Fibroblast of lung (primary cell): ENCODE measurements at places on chromosomes 3 and 15.
A peak's percentile ranks its signal among the peaks of the same experiment; 100 is the strongest.

DNA sequence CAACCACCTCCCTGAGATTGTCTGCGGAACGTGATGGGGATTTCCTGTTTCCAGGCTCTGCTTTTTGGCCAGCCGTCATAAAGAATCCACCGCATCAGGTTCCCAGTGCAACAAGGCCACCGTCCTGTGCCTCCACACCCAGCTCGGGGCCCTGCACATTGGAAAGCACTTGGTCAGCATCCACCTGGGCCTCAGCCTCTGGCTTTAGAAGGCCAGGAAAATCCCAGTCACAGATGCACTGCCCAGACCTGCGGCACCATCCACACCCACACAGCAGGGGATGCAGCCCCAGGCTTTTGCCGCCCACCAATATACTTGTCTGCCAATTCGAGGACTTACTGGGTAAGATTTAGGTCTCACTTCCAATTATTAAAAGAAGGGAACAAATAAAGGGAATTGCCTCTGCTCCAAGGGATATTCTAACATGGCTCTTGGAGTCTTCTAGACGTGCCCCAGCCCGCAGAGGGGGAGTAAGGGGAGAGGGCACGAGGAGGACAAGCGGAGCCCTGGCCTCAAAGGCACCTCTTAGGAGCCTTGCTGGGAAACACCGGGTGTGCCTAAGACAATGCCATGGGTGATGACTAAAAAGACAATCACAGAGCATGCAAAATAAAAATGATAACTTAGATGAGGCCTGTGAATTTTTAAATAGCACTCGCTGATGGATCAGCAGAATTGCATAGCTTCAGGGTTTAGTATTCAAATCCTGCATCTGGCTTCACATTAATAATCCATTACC lies 169.2 kb downstream of the FOXP1 start:
- DNase-seq, result no peak

DNA sequence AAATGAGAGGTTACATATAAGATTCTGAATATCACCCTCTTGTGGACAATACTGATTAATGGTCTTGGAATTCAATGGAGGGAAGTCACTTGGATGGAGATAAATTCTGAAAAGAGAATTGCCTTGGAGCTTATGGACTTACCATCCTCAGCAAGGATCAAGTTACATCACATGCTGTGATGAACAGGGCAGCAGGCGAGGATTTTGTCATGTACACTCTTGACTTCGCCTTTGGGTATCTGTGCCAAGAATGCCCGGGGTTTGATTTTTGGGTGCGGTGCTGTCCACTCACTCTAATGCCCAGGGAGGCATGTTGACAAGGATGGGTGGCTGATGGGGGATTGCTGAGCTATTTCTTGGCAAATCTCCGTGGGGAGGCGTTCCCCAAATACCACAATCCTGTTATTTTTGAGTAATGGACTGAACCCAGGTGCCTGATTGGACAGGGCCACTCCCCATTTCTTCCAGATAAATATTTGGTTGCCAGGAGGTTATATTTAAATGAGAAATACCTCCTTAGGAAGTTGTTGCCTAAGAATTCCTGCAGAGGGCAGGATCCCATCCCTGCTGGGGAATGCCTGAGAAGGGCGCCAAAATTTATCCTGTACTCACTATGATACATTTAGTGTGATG lies 96.3 kb downstream of the TPRG1 start:
- peak; percentile 8 for DNase-seq

- DNase-seq, result peak; percentile 39
Observed at GRCh38 chr3:64878362-64878761, 190.6 kb upstream of the ADAMTS9 start.

DNA sequence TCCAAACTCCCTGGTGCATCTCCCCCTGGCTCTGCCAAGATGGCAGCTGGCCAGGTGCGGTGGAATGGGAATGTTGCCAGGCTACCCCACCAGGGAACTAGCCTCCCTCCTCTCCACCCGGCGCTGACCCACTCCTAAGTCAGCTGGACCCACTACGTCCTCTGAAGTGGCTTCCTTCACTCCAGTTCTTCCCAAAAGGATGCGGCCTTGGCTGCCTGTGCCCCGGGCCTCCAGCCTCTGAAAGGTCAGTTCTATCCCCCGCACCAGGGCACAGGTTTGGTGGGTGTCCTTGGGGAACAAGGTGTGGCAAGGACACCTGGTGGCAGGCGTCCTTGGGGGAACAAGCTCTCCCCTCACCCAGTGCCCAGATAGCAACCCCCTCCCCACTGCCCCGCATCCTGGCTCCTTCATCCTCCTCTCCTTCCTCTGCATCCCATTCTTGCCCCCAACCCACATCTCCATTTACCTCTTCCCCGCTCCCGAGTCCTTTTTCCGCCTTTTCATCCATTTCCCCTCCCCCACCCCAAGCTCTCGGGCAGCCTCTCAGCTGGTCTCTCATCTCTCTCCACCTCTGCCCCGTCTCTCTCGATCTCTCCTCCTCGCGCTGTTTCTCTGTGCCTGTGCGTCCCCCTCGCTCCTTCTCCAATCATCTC lies 54.0 kb downstream of the LHFPL4 start:
- no peak for DNase-seq

DNA sequence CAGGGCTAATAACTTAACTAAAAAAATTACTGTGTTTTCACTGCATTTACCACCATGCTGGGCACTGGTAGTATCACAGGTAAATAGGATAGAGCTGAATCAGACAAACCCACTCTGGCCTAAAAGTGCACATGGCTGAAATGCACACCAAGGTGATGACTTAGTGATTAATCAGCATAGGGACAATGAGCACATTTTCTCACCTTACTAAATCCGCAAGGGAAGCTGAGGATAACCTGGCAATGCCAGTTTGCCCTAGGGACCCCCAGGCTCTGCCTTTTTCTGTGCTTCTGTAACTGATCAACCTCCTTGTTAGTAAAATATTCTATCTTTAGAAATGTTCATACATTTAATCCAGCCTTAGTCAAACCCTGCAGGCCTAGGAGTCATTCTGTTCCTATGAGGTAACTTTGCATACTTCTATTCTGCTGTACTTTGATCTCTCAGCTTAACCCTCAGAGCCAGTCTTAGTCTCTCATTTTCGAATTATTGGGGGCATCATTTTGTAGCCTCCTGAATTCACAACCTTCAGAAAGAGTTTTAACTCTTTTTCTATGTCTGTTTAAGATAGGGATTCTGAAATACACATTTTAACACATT lies 562.9 kb upstream of the KCNMB2 start:
- DNase-seq, result peak; percentile 70

GRCh38 chr15:78257681-78258080 lies 6.7 kb upstream of the DNAJA4 start:
- DNase-seq, result no peak

GRCh38 chr3:134477002-134477401 lies 8.8 kb downstream of the ANAPC13 start:
- peak; percentile 65 for DNase-seq

- DNase-seq, result peak; percentile 14
Observed at GRCh38 chr15:76058714-76059319, 968 bp upstream of the TMEM266 start.

GRCh38 chr3:29026959-29027358 lies 253.9 kb upstream of the RBMS3 start:
- peak; percentile 10 for DNase-seq

GRCh38 chr3:41477399-41478014 lies 278.2 kb downstream of the CTNNB1 start:
- no peak for DNase-seq

DNA sequence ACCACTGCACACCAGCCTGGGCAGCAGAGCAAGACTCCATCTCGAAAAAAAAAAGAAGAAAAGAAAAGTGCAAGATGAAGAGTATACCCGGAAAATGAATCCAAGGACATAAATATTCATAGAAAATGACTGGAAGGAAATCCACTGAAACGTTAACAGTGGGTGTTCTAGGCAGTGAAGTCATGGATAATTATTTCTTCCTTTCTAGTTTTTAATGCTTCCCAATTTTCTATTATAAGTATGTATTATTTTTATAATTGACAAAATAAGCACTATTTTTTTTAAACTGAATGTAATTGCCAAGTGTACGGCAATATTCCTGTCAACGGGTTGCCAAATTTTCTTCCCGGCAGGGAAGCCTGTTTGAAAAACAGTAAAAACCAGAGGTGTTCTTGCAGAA lies 37.4 kb upstream of the MGLL start:
- no peak for DNase-seq

- no peak for DNase-seq
Observed at GRCh38 chr3:150535204-150535603, 11.1 kb downstream of the SERP1 start.

- no peak for DNase-seq
Observed at GRCh38 chr15:80267658-80268057, 15.6 kb upstream of the CTXND1 start.

- peak; percentile 6 for DNase-seq
Observed at GRCh38 chr15:75178171-75178937, 23.3 kb upstream of the C15orf39 start.

DNA sequence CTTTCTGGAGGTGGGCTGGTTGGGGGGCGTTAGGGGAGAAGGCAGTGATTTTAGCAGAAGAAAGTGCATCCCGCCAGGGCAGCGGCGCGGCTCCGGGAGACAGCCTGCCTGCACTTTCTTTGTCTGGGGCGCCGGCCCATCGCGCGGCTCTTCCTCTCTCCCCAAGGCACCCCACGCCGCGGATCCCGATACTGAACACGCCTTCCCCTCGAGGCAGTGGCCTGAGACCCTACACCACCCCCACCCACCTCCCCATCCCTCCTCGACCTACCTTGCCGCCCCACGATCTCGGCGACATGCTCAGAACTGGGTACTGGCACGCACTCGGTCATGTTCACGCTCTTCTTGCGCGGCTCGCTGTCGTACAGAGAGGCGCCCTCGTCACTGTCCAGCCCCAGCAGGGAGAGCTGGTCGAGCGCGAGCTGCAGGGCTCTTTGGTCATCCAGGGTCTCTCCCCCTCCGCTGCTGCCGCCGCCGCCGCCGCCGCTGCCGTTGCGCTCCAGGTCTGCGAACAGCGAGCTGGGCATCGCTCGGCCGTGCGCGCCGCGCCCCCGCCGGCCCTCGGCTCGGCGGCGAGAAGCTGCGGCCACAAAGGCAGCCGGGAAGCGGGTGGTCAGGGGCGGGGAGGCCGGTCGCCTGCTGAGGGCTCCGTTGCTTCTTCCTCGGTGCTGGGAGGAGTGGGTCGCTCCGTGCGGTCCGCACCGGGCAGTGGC lies 483 bp downstream of the MEX3B start:
- peak; percentile 60 for DNase-seq

DNA sequence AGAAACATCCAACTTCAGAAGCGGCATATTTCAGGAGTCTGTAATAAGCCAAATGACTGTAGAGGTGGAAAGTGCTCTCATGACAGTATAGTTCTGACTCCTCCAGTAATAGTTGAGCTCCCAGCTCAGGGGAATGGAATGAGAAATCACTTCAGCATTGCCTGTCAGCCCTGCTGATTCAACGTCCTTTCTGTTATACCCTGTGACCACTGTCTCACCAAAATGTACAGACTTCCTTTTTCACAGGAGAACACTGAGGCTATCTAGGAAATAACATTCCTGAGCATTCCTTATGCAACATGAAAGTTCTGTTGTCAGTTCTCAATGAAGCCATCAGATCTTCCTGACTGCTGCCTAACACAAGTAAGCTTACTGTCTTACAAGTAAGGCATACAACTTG lies 284.5 kb upstream of the MME start:
- DNase-seq, result peak; percentile 83

DNA sequence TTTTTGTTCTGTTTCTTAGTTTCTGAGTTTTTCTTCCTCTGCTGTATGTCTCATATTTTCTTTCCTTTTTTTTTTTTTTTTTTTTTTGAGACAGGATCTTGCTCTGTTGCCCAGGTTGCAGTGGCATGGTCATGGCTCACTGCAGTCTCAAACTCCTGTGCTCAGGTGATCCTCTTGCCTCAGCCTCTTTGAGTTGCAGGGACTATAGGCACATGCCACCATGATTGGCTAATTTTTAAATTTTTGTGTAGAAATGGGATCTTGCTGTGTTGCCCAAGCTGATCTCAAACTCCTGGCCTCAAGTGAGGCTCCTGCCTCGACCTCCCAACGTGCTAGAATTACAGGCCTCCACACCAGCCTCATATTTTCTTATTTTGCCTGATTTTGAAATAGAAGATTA lies 51.9 kb downstream of the CTDSPL2 start:
- no peak for DNase-seq

- no peak for DNase-seq
Observed at GRCh38 chr15:41285285-41285684, 47.1 kb downstream of the OIP5 start.

DNA sequence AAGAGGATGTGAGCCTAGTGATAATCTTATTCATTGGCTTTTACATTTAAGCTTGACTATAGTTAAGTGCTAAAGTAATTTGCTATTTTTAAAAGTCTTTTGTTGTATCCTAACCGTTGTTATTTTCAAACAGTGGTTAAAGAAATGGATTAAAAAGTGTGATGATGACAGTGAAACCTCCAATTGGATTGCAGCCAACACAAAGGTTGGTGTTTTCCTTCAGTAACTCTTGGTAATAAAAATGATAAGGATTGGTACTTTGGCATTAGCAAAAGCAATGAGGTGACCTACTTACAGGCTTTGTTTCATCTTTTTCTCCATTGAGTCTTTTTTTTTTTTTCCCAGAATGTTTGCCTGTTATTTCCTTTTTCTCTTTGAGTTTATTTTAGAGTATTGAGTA lies 87.5 kb upstream of the GOLGA6B start:
- DNase-seq, result no peak

GRCh38 chr3:125058529-125058928 lies 2.7 kb upstream of the HEG1 start:
- DNase-seq, result no peak

- DNase-seq, result no peak
Observed at GRCh38 chr3:65850261-65850660, 188.5 kb downstream of the MAGI1 start.

DNA sequence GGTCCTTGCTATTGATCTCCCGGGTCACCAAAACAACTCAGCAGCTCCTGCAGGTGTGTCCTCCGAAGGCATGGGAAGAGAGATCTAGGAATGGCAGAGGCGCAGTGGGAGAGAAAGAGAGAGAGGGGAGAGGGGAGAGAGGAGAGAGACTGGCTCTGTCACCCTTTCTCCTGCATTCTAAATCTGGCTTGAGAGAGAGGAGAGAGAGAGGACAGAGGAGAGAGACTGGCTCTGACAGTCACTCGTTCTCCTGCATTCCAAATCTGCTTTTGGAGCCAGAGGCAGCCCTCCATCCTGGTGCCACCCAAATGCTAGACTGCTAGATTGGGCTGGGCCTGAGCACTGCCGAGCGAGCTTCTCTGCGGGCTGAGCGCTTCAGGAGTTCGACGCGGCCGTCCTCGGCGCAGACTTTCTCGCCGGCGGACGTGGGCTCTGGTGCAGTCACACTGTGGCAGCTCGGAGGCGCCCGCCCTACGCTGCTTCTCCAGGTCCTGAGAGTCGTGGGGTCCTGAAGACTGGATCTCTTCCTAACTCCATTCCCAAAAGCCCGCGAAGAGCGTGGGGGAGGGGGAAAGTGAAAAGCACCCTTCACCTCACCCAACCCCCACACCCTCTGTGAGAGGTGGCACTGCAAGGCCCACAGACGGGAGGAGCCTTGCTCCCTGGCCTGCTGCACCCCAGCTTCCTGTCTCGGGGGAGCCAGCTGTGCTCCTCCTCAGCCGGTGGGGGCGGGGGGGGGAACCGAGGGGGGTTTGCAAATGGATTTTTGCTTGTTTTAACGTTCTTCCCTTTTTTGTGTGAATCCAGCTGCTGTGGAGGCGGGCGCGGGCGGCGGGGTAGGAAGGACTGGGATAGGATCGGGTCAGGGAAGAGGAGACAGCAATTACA lies 222.3 kb downstream of the MEIS2 start:
- DNase-seq, result no peak
